ENCODE measurements at places on chromosomes 4 and X.

- DNase-seq = no peak
These were observed 125.9 kb downstream of the NSUN7 start for GRCh38 chr4:40875507-40876150.

DNA sequence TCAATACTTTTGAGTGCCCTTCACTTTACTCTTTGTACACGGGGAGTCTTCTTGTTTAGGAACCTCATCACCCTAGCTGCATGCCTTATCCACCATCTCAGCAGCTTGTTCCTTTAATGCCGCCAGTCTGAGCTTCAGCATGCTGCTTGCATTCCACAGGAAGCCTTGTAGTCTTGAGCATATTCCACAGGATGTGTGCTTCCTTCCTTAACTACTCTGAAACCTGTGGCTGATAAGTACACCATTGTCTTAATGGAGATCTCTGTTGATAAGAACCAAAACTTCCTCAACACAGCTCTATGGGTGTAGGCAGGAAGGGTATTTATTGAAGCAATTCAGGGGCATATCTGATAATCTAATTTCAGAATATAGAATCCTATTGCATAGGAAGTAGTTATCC, 24.4 kb upstream of the CCNI start:
- DNase-seq = no peak

- peak; percentile 10 for DNase-seq
These were observed 48.4 kb downstream of the PRKG2 start for GRCh38 chr4:81166458-81167160.

DNA sequence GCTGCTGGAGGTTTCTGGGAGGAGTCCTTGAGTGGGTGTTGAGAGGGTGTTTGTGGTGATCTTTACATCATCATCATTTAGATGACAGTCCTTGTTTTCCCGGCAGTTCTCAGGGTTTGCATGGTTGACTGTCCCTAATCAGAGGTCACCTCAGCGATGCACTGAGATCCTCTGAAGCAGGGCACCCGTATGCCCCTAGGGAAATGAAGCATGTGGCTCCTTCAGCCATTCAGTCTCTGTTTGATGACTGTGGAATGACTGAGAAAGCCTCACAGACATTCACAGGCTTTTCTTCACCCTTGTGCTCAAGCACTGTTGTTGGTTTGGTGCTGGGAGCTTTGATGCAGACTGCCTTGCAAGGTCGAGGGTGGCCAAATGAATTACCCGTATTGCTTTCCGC, 474.7 kb downstream of the SPRY1 start:
- no peak for DNase-seq

DNA sequence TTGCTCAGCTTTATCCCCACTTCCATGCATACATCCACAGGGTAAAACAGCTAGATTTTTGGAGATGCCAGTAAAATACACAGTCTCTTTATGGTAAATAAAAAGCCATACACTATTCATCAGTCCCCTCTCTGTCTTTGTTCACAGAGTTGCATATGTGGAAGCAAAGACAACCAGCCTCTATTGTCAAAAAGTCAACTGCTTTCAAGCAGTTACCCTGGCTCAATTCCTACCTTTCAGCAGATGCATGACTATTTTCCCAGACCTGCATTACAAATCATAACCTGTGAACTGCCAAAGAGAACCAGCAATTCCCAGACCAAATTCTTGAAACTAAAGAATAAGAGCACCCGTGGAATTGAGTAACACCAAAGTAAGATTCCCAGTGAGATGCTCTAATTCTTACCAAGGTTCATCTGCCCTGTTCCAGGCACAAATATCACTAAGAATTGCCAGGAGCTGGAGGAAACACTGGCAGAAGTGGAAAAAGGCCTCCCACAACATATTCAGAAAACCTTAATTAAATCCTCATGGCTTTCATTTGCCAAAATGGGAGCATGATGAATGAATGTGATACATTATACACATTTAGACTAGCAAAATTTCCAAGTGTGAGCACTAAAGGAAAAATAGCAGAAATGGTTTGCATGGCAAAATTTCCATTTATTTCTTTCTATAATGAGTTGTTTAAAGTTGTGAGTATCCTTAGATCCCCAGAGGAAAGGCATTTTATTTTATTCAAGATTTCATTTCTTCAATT, 391.2 kb upstream of the ADGRL3 start:
- no peak for DNase-seq

DNA sequence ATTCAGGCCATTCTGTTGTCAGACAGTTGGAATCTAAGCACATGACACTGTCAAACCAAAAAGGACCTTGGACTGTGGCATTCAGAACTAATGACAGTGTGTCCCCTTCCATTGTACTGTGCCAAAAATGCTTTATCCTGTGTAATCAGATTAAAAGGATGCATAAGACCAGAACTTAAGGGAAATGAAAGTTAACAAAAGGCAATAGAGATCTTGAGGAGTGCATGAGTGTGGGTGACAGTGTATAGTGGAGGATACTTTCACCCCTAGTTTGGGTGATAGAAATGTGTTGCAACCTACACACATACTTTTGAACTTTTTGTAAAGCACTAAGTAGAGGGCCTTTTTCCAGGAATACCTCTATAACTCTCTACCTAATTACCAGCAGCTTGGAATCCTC, 4.5 kb downstream of the CYSLTR1 start:
- no peak for DNase-seq

DNA sequence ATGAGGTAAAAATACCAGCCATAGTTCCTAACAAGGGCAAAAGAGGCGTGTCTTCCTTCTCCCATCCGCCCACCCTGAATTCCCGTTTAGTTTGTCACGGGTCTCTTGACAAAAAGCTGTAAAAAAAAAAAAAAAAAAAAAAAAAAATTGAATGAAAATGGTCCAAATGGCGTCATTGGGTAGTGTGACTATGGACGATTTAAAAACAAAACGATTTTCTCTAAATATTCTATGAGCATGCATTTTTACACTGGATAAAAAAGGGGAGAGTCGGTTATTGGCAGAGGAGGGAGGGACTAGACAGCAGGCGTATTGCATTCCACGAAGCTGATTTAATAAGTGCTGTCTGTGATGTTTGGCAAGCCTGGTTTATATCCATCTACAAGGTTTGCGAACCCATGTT, at the start of gene FAM133A:
Gene FAM133A (plus strand): TSS at position 338 of the 403 bp plus-strand sequence. CDS start 35,214 bp downstream, outside the sequence.
- DNase-seq = peak; percentile 38

- peak; percentile 21 for DNase-seq
These were observed 175.8 kb downstream of the COMMD8 start for GRCh38 chr4:47287735-47288134.

DNA sequence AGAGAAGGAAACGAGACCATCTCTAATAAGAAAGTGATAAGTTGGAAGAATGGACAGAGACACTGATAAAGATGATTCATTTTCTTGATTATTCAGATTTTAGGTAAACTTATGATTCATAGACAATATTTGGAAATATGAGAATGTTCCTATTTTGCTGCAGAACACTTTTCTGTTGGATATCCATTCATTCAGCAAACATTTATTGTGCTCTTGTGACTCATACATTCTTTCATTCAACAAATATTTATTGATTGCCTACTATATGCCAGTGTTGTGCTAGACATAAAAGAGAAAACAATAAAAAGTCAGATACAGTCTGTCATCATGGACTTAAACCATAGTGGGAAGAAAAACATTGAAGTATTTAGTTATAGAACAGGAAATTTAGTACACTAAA, 1232.0 kb downstream of the STIM2 start:
- DNase-seq = no peak

GRCh38 chr4:186676531-186677161, 47.0 kb downstream of the FAT1 start:
- DNase-seq = peak; percentile 40

DNA sequence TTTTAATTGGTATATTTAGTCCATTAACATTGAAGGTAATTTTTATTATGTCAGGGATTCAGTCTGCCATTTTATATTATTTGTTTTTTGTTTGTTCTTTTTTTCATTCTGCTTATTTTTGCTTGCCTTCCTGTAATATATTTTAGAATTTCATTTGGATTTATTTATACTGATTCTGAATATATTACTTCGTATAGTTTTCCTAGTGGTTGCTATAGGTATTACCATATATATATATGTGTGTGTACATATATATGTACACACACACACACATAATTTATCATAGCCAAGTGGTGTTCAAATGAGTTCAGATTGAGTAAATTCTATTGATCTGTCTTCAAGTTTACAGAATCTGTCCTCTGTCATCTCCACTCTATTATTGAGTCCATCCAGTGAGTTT, 11.2 kb downstream of the CITED1 start:
- no peak for DNase-seq

DNA sequence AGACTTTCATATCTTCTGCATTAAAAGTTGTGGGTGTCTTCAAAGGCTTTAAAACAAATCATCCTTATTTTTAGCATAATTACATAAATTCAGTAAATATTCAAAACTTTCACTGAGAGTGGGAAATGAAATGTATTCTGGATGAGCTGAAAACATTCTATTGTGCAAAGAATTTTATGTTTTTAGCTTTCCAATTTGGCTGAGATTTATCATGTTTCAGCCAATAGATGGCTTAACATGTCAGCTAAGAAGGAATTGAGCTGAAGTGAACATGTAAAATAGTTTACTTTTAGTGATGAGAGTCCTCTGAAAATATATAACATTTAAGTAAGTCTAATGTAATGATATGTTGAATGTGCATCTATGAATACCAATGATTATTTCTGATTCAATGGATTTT, 213.5 kb upstream of the GIMD1 start:
- DNase-seq = no peak

GRCh38 chr4:14177987-14178386, 550.5 kb upstream of the BOD1L1 start:
- DNase-seq = no peak

GRCh38 chr4:168685136-168685809, 188.4 kb downstream of the PALLD start:
- no peak for DNase-seq

- no peak for DNase-seq
These were observed 338.1 kb upstream of the ZCCHC13 start for GRCh38 chrX:73965833-73966232.

DNA sequence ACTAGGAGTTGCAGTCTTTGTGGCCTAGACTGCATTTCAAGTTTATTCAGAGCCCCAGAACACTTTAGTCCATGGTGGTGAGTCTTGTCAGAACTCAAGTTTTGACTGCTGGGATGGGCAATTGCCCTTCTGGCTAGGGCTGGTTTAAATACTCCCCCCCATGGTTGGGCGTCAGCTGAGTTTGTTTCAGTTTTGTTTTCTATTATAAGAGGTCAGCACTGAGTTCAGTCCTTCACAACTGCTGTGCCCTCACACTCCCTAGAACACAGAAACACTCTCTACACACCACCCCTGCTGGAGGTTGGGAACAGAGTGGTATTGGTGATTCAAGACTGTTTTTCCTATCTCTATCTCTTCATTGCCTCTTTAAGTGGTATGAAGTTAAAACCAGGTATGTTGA, 217.0 kb downstream of the GUCY2F start:
- DNase-seq = no peak

- no peak for DNase-seq
These were observed 119.0 kb upstream of the PDLIM3 start for GRCh38 chr4:185654311-185654710.

- no peak for DNase-seq
These were observed 315.8 kb upstream of the TEX13C start for GRCh38 chrX:125003746-125004446.

- no peak for DNase-seq
These were observed 341.2 kb upstream of the BOD1L1 start for GRCh38 chr4:13968723-13969122.

- peak; percentile 38 for DNase-seq
These were observed 171.8 kb downstream of the HNRNPD start for GRCh38 chr4:82201805-82202641.

GRCh38 chrX:45771114-45771513, 570.4 kb upstream of the DIPK2B start:
- DNase-seq = peak; percentile 90

- DNase-seq = no peak
These were observed 103.4 kb downstream of the MFAP3L start for GRCh38 chr4:169922632-169923276.

GRCh38 chr4:176641237-176641636, 151.5 kb downstream of the VEGFC start:
- peak; percentile 17 for DNase-seq

DNA sequence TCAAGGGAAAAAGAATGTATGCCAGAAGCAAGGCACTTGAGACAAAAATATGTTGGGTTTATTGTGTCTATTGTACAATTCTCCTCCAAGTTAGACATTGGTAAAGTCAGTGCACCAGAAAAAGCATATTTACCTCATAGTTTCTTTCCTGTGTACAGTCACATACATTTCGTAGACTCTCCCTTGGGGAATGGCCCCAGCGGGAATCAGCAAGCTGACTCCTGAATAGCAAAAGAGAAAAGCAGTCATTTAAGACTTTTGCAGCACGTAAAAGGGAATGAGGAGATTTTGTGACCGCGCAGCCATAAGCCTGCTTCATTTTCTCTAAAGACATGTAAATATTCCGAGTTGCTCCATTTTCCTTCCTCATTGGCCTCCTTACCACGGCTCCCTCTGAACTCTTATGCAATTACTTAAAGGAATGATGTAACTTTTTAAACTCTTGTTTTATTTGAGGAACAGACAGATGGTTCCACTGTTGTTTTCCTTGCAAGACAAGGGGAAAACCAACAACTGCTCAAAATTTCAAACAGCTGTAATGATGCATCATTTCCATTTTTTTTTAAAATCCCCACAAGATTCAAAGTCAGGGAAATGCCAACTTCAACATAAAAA, 332.7 kb downstream of the UNC5C start:
- DNase-seq = no peak

GRCh38 chrX:2342874-2343273, 157.9 kb downstream of the DHRSX start:
- peak; percentile 59 for DNase-seq

DNA sequence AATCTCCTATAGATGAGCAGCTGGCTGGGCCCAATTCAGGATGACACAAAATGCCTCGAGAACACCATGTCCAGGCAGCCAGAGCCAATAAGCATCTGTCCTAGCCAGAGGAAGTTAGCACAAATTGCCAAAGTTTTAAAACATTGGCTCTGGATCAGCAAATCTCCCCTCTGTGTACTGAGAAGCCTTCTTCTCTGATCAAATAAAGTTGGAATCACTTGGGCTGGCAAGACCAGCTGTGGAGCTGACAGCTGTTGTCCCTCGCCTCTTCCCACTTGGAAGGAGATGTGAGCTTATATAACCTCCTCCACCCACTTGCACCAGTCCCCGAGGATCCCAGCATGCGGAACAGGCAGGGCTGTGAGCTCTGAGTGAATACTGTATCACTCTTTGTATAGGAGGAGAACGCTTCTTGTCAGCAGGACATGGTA, 183.9 kb downstream of the OPHN1 start:
- DNase-seq = no peak

DNA sequence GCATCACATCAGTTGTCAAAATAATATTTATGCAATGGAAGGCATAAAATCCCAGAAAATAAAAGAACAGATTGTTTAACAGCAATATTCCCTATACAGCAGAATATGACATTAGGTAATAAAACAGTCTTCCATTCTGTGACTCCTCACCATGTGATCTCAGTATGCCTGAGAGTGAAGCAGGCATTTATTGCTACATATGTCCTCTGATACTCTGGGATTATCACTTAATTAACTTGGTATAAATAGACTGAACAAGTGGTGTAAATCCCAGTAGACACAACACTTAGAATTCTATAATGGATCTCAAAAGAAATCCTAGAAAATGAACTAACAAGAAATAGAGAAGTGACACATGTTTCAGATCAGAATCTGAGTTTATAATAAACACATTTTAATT, 841.3 kb downstream of the PDHA2 start:
- no peak for DNase-seq

GRCh38 chr4:87100168-87100567, 120.2 kb downstream of the KLHL8 start:
- no peak for DNase-seq

GRCh38 chrX:2707334-2707760, 16.3 kb downstream of the CD99 start:
- DNase-seq = peak; percentile 85

- peak; percentile 58 for DNase-seq
These were observed 15.4 kb downstream of the IGFBP7 start for GRCh38 chr4:57094832-57095223.
